ENCODE measurements at places on chromosomes 2 and 18. TPM values are rescaled to one million over a fixed set of nuclear protein-coding genes. Genes with fewer than 3 reads are reported as not detected.
A peak's percentile ranks its signal among the peaks of the same experiment; 100 is the strongest.

Gene IL1RL2
- not detected for total RNA-seq

DNA sequence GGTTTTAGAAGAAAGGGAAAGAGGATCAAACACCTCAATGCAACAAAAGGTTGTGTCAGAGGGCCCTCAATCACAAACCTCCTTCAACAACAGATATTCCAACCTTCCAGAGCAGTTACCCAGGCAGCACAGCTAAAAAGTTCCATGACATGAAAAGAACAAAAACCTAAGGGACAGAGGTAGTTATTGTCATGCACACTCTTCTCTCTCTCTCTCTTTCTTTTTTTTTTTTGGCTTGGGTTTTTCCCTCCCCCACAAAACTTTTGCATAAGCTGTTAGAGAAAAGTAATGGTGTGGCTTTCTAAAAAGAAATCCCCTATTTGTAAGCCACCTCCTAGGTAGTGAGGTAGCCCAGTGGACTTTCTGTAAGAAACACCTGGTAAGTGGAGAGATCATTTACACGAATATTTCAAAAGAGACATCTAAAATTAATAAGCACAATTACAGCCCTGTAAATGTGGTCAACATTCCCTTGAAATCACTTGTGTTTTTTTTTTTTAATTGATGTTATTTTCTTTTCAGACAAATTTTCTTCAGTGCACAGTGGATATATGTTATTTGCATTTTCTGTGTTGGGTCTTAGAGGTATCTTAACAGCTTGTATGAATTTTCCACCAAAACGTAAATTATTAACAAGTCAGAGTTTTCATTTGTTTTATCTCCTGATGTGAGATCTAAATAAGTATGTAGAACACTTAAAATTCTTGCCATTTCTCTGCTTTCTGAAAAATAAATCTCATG, 48.4 kb downstream of the ZEB2 start:
- H3K36me3 ChIP-seq: no peaks in the 10 kb centered on the region
- peaks cover 73% of the 10 kb centered on the region for H3K4me1 ChIP-seq
- peak overlapping the region; percentile 15 for H3K4me3 ChIP-seq
- H3K27me3 ChIP-seq: no peaks in the 10 kb centered on the region
- peak overlapping the region; percentile 57 for H3K27ac ChIP-seq
- DNase-seq: peak; percentile 35

- no peak for DNase-seq
- no peaks in the 10 kb centered on the region for H3K36me3 ChIP-seq
- no peak overlapping the region for H3K27ac ChIP-seq
- H3K27me3 ChIP-seq: no peaks in the 10 kb centered on the region
- no peak overlapping the region for H3K4me3 ChIP-seq
- peaks cover 4% of the 10 kb centered on the region for H3K4me1 ChIP-seq
These were observed 182.4 kb upstream of the ETAA1 start for GRCh38 chr2:67214585-67215185.

GRCh38 chr2:238948765-238949641, 101.1 kb downstream of the TWIST2 start:
- no peak for DNase-seq
- no peaks in the 10 kb centered on the region for H3K27me3 ChIP-seq
- no peak overlapping the region for H3K27ac ChIP-seq
- H3K4me1 ChIP-seq: no peaks in the 10 kb centered on the region
- H3K36me3 ChIP-seq: no peaks in the 10 kb centered on the region

DNA sequence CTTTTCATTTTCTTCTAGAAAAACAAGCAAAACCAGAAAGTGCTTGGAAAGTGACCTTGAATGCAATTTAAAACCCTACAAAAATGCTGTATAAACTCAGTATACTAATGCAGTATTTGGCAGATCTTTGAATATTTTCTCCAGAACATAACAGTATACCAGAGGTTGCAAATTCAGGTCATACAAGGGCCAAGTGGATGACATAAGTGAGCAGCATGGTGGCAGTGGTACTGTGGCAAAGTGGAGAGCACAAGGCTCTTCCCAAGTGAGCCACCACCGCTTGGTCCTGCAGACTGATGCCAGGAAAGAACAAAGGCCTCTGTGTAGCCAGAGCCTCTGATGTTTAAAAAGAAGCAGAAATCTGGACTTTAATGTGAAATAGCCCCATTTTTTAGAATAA, 33.1 kb downstream of the METTL4 start:
- H3K36me3 ChIP-seq: no peaks in the 10 kb centered on the region
- H3K4me3 ChIP-seq: no peak overlapping the region
- peaks cover 12% of the 10 kb centered on the region for H3K4me1 ChIP-seq
- DNase-seq: no peak
- no peak overlapping the region for H3K27ac ChIP-seq
- H3K27me3 ChIP-seq: no peaks in the 10 kb centered on the region

GRCh38 chr2:13676269-13676668, 956.2 kb upstream of the LRATD1 start:
- no peaks in the 10 kb centered on the region for H3K4me1 ChIP-seq
- DNase-seq: no peak
- H3K27me3 ChIP-seq: peaks cover 21% of the 10 kb centered on the region
- H3K4me3 ChIP-seq: no peak overlapping the region
- H3K27ac ChIP-seq: no peak overlapping the region

- no peaks in the 10 kb centered on the region for H3K36me3 ChIP-seq
- H3K4me3 ChIP-seq: no peak overlapping the region
- no peaks in the 10 kb centered on the region for H3K4me1 ChIP-seq
These were observed 29.5 kb upstream of the ITGB6 start for GRCh38 chr2:160229591-160229990.

DNA sequence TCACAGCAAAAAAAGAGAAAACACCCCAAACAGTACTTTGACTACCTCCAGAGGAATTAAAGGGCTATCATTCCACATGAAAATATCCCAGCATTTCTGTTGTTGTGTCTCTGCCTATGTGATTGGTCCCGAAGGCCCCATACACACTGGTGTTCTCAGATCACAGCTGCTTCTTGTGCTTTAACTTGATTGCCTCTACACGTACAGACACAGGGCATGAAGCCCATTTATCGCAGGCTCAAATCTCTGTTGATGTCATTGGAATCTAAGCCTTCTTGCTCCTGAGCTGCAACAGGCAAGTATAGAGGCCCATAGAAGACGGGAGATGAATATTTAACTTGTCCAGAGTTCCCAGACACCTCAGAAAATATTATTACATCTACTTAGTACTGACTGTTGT, 405.2 kb downstream of the NCKAP5 start:
- no peak overlapping the region for H3K4me3 ChIP-seq
- H3K27me3 ChIP-seq: no peaks in the 10 kb centered on the region
- no peaks in the 10 kb centered on the region for H3K4me1 ChIP-seq
- H3K27ac ChIP-seq: no peak overlapping the region

Gene AQP12A
- not detected for total RNA-seq

DNA sequence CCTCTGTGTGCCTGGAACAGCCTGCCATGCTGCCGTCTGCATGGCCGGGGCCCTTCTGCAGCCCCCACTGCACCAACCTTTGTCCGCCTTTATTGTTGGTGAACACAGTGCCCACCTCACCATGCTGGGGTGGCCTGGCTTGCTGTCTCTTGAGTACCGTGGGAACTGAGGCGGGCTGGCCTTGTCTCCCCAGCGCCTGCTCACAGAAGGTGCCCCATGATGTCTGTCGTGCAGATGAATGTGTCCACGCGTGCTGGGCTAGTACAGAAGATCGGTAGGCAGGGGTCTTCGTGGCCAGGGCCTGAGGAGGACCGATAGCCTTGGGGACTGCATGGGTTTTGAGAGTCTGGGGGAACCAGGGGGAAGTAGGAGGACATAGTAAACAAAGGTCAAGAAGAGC, 242.4 kb downstream of the LDLRAD4 start:
- H3K4me1 ChIP-seq: no peaks in the 10 kb centered on the region
- no peaks in the 10 kb centered on the region for H3K27me3 ChIP-seq
- no peak overlapping the region for H3K27ac ChIP-seq
- no peaks in the 10 kb centered on the region for H3K36me3 ChIP-seq
- no peak overlapping the region for H3K4me3 ChIP-seq

GRCh38 chr2:98824256-98825019, 93.5 kb upstream of the MGAT4A start:
- no peaks in the 10 kb centered on the region for H3K36me3 ChIP-seq
- DNase-seq: no peak
- no peaks in the 10 kb centered on the region for H3K4me1 ChIP-seq

Gene LIPG
- total RNA-seq: 13.2 TPM
